ENCODE measurements at places on chromosomes 7 and 10.

DNA sequence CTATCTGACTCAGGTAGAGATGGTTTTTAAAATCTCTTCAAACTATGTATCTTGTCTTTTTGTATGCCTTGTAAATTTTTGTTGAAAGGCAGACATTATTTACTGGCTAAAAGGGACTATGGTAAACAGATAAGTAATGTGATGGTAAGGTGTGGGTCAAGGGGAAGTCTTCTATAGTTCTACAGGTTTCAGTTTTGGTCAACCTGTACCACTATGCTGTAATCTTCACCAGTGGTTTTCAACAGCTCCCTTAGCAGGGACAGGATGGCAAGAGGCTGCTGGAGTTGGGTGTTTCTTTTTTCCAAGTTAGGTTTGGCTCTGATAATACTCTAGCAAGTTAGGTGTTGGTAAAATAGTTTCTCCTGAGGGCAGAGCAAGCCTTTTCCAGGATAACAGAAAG lies 32.7 kb upstream of the FZD8 start:
- no peak for DNase-seq

- DNase-seq = no peak
Observed at GRCh38 chr7:30931929-30932540, 20.4 kb downstream of the AQP1 start.

DNA sequence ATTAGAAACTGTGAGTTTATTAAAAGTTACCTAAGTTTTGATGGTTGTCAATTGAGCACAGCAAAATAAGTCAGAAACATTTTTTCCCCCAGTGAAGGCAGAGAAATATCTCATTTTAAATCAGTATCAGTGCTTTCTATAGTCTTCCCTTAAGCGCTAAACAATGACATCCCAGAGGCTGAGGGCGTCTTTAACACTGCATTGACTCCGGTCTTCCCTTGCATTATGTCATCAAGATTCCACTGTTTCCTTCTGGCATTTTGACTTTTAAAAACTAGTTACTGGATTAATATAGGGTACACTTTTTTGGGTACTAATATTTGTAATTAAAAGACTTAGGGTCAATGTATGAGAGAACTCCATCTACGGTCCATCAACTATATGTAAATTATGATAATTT lies 3.9 kb downstream of the GLUD1 start:
- no peak for DNase-seq

GRCh38 chr7:88216276-88216675 lies 3.6 kb downstream of the SRI start:
- no peak for DNase-seq

DNA sequence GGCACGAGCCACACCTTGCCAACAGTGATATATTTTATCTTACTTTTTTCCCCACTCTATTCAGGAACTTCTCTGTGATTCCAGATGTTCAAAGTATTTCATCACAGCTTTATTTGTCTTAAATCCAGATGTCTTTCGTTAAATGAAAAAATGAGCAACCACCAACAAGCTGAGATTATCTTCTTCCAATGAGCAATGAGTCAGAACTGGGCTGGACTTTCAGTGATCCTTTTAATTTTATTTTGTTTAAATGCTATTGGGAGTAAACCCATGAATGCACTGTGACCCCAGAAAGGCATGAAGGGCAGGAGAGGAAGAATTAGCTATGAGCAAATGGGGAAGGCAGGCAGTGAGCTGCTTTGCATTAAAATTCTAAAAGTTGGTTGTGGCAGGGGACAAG lies 77.6 kb upstream of the IMMP2L start:
- no peak for DNase-seq

GRCh38 chr10:98299341-98299740 lies 31.3 kb upstream of the LOXL4 start:
- no peak for DNase-seq

- DNase-seq = no peak
Observed at GRCh38 chr7:49717547-49717946, 55.9 kb upstream of the VWC2 start.

GRCh38 chr10:51302316-51302715 lies 228.0 kb downstream of the PRKG1 start:
- DNase-seq = no peak

DNA sequence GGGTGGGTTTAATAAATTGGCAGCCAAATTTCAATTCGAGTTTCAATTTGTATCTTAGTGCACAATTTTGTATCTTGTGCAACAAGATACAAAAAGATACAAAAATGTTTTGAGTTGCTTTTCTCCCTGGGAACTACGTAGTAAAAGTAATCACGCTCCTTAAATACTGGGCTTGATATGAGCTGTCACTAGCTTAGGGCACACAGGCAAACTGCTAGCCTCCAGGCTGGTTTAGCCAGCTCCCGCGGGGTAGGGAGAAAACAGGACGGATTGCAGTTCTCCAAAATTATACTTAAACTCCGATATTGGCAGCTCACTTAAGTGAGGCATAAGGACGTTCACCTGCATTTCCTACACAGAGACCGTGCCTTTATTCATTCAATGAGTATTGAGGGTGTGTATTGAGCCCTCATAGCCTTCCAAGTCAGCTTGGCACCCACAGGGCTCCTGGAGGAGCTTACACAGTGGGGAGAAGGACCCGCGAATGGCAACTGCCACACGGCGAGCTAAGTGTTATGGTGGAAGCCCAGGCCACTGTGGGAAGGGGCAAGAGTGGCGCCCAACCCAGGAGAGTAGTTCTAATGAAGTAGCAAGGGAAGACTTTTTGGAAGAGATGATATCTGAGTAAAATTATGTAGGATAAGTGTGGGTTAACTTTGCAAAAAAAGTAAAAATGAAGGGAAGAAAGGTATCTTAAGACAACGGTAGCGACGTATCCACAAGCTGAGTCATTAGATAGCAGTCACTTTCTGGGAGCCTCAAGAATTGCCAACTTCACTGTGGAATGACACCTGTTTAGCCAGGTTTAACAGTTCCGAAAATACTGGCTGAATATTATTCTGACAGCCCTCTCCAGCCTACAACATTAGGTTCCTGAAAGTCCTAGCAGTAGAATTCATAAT lies 1.6 kb upstream of the EPC1 start:
- DNase-seq = no peak

GRCh38 chr7:2886391-2886790 lies 42.3 kb upstream of the GNA12 start:
- DNase-seq = no peak

DNA sequence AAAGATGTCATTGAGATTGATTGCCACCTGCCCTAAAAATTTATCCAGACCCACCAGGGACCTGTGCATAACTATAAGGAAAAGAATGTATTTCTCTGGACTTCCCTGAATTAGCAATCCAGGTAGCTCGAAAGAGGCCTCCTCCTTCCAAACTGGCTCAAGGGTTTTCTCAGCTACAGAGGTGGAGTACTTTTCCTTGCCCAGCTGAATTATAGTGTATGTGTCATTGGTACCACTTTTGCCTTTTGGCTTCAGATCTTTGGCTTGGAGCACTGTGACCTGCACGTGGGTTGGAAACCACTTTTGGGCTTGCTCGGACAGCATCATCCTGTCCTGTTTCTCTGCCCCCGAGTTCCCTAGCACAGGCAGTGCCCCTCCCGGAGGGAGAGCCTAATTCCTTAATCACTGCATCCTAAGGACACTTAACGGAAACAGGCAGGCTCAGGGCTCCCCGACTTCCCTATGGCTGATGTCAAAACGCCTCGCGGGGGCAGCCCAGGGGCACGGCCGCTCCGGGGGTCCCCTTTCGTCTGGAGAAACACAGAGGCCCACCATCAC lies 825 bp downstream of the RAB11FIP2 start:
- peak; percentile 51 for DNase-seq

GRCh38 chr10:71860243-71861029 lies 9.4 kb upstream of the PSAP start:
- DNase-seq = peak; percentile 97

GRCh38 chr10:964321-964987 lies 23.8 kb upstream of the GTPBP4 start:
- no peak for DNase-seq

GRCh38 chr10:11861341-11861740 lies 38.2 kb downstream of the PROSER2 start:
- DNase-seq = no peak

DNA sequence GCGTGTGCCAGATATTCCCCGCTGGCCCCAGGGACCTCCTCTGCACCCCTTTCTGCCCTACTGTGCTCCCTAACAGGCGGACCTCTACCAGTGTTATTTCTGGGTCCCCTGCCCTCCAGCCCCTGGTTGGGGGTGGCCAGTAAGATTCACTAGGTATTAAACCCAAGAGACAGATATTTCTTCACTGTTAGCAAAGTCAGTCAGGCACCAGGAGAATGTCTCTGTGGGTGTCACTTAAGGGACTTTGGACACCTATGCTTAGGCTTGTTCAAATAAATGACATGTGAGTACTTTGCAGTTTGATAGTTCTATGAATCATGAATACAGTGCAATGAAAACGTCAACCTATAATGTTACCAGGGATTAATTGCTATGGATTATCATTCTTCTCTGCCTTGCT lies 234.3 kb upstream of the IGFBP3 start:
- no peak for DNase-seq

- DNase-seq = peak; percentile 37
Observed at GRCh38 chr7:118153551-118154177, 30.3 kb upstream of the LSM8 start.

GRCh38 chr7:24018331-24018730 lies 265.7 kb upstream of the NPY start:
- no peak for DNase-seq

DNA sequence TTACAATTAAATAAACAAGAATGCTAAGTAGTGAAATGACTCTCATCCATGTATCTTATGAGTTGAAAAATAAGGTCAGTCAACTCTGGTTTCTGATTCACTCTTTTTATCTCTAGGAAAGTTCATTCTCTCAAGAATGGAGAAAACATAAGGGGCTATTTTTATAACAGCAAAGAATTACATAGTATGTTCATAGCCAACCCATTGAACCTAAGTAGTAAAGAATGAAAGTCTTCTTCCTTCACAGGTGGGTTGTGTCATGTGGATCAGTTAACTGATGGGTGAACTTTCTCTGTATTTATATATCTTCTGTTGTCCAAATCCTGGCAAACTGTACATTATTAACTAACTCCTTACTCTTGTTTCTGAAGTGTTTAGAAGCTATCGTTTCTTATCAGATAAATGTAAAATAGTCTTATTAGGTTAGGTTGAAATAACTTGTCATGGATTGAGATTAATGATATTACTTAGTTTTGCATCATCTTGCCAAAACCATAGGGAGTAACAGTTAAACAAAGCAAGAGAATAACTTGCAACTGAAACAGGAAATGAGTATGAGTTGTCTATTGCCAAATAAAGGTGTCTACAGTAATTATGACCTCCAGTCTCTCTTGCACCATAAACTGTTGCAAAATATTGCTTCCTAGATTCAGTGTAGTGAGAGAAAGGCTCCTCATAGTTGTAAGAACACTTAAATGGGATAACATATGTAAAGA lies 86.8 kb downstream of the ANKRD7 start:
- no peak for DNase-seq

GRCh38 chr7:132650498-132650897 lies 74.2 kb upstream of the PLXNA4 start:
- no peak for DNase-seq

DNA sequence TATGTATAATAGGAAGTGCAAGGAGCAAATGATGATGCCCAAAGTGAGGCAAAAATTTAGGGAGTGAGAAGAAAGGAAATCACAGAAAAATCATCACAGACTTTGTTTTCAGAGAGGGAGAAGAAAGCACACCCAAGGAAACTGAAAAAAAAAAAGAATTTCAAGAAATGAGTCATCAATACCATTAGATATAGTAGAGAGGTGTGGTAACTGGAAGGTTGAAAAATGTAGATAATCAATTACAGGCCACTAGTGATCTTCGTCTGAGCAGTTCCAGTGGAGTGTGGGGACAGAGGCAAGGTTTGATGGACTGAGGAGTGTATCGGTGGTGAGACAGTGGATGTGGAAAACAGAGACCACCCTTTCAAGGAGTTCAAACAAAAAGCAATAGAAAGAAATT lies 31.7 kb downstream of the ASB4 start:
- DNase-seq = no peak

DNA sequence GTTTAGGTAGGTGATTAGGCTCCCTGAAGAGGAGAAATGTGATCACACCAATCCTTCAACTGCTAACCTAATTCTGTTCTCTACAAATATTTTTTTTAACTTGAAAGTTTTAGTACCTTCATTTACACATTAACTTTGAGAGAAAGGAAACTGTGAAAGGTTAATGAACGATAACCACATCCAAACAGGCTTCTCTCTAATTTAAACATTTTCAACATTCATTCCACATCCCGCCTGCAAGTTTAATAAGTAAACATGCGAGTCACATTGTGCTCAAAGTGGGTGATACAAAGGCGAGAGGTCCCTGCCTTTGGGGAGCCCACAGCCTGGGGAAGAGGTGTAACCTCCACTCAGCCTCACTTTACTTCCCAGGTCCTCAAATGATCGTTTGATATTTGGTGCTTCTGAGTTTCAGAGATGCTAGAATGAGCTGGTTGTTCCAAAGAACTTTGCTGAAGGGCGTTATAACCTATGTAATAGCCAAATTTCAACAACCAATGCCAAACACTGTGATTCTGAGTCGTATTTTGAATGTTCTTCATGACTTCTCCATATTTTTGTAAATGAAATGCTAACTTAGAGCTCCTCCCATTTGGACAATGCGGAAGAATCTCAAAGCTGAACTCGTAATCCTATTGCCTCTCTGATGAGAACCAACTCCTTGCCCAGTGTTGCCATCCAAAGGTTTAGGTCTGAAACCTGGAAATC lies 47.5 kb downstream of the DENND2A start:
- DNase-seq = no peak

- DNase-seq = no peak
Observed at GRCh38 chr7:31778296-31778695, 91.3 kb downstream of the PPP1R17 start.

GRCh38 chr7:69967689-69968450 lies 369.6 kb downstream of the AUTS2 start:
- DNase-seq = no peak

- no peak for DNase-seq
Observed at GRCh38 chr7:130433301-130433700, 7.5 kb downstream of the CEP41 start.

- no peak for DNase-seq
Observed at GRCh38 chr10:27242473-27242950, 1.9 kb upstream of the ACBD5 start.

DNA sequence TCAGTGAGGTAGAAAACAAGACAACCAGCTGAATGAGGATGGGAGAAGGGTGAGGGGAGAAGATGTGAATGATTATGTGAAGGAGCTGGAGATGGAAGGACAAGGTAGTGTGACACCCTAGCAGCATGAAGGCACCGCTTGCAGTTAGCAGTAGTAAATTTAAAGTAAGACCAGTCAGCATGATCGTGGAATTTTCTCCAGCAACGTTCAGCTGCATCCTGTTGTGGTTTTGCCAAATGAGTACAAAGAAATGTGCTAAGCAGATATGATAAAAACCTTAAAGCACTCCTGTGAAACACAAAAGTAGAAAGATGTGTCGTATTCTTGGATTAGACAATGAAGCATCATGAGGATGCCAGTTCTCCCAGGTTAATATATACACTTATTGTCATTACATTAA lies 34.1 kb upstream of the IFRD1 start:
- DNase-seq = no peak

- no peak for DNase-seq
Observed at GRCh38 chr10:19719284-19719683, 96.9 kb upstream of the PLXDC2 start.

Measured in hematopoietic multipotent progenitor cell treated with erythropoietin and hydrocortisone succinate and interleukin-3 and kit ligand, for 17 days (in vitro differentiated cells).